ENCODE measurements at places on chromosomes 2 and 18.

GRCh38 chr2:19362094-19362754 lies 3.8 kb upstream of the OSR1 start:
- DNase-seq: peak; percentile 19

- peak; percentile 60 for DNase-seq
Observed at GRCh38 chr18:48917579-48918517, 32.9 kb downstream of the SMAD7 start.

DNA sequence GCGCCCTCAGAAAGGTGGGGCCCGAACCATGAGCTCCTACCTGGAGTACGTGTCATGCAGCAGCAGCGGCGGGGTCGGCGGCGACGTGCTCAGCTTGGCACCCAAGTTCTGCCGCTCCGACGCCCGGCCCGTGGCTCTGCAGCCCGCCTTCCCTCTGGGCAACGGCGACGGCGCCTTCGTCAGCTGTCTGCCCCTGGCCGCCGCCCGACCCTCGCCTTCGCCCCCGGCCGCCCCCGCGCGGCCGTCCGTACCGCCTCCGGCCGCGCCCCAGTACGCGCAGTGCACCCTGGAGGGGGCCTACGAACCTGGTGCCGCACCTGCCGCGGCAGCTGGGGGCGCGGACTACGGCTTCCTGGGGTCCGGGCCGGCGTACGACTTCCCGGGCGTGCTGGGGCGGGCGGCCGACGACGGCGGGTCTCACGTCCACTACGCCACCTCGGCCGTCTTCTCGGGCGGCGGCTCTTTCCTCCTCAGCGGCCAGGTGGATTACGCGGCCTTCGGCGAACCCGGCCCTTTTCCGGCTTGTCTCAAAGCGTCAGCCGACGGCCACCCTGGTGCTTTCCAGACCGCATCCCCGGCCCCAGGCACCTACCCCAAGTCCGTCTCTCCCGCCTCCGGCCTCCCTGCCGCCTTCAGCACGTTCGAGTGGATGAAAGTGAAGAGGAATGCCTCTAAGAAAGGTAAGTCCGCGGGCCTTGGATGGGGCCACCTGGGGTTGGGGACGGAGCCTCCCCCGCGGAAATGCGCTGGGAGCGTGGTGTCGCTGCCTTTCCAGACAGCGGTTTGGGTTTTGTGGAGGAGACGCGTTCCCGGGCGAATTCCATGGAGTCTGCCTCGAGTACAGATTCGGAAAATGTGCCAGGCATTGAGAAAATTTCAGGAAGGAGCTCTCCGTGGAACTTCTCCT lies 559 bp downstream of the HOXD1 start:
- no peak for DNase-seq

DNA sequence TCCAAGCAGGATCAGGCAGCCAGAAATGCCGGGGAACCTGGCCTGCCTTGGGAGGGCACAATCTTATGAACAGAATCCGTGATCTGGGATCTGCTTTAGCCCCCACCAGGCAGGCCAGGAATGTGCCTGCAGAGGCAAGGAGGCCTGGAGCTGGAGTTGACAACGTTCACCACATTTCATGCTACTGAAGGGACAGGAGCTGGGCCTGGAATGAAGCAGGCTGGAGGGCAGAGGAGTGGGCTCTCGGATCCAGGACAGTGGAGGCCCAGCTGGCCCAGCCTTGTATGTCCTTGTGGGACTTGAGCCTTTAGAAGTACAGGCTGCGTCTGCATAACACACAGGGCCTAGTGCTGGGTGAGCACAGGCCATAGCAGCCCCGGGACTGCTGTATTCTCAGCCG lies 91.8 kb downstream of the KLHL29 start:
- DNase-seq: no peak

DNA sequence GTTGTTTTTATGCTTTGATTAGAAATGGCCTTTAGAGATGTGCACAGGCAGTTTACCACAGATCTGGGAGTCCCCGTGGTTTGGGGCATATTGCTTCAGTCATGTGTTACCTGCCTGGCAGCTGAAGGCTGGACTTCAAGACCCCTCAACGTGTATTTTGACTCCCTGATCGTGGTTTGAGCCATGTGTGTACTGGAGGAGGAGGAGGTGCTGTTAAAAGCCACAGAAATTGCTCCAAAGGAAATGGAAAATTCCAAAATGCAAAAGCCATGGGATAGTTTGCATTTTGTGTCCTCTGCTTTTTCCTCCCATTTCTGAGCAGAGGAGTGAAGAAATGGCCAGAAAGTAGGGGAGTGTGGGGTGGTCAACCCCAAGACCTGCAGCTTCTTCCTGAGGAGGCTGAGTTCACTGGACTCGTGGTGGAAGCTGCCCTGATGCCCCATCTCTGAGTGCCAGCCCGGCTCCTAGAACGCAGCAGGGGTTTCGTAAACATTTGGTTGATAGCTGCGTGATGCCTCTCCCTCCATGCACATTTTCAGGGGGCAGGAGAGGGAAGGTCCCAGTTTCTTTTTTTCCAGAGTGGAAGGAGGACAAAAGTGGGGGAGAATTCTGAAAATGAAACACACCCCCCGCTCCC lies 45.7 kb downstream of the ITGB1BP1 start:
- peak; percentile 24 for DNase-seq

- DNase-seq: no peak
Observed at GRCh38 chr2:175363699-175364098, 182.2 kb upstream of the ATP5MC3 start.

- DNase-seq: peak; percentile 71
Observed at GRCh38 chr2:160039166-160039903, 23.1 kb downstream of the PLA2R1 start.

GRCh38 chr18:32577561-32577960 lies 106.9 kb upstream of the GAREM1 start:
- DNase-seq: no peak

- DNase-seq: peak; percentile 97
Observed at GRCh38 chr2:11213090-11213638, 57.9 kb downstream of the SLC66A3 start.

DNA sequence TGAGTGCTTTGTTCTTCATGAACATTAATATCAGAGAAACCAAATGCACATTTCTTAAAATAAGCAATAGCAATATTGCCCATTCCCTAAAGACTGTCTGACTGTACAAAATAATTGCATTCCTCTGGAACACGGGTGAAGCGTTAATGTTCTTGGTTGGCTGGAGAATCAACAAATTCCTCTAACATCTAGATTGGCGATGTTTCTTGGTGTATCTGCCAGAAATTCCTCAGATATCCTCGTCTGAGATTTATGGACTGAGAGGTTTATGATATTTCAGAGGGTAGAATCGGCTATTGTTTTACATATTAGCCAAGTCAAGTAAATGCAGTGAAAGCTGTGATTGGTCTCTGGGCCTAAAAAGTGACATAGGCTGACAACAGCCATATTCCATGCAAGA lies 27.1 kb upstream of the SPTBN1 start:
- peak; percentile 58 for DNase-seq

DNA sequence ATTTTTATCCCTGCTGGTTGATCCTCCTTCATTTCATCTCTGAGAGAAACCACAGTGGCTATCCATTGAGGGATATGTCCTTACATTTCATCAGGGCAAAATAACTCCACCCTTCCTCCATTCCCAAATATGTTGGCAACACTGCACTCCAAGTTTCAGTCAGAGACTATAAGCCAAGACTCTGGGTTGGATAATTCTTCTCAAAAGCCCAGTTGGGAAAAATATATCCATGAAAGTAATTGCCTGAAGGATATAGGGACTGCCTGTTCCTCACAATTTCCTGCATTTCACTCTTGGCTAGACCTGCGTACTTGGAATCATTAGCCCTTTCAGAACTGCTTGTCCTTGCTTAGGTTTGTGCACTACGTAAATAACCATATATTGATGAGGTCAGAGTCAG lies 27.9 kb upstream of the EPB41L3 start:
- DNase-seq: no peak

DNA sequence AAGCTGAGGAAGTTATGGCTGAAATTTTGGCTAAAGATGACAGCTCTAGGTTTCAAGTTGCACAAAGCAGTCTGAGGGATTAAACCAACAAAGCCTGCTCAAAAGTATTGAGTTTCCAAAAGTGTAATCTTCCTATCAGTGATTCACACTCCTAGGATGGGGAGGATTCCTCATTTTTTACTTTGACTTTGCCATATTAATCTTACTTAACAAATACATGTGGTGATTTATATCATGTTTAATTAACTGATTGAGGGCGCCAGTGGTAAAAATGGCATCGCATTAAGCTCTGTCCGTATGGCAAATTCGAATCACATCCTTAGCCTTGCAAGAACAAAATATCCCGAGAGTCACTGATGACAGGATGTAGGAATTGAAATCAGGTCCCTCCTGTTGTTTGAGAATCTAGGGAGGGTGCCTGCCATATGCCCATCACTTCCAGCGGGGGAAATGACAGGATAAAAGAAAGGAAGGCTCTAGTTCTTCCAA lies 78.1 kb upstream of the ETAA1 start:
- DNase-seq: no peak

DNA sequence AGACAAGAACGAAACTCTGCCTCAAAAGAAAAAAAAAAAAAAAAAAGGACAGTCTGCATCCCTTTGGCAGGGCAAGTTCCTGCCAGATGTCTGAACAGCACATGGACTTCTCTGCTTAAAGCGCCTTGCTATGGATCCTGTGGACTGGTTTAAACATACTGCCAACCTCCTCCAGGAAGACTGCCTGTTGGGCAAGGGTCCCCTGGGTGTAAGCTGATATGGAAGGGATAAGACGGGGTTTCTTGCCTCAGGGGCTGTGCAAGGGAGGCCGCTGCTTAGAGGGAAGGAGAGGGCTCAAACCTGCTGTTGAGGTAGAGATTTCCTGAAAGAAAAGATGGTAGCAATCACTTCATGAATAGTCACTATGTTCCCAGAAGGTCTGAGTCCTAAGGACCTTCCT lies 22.2 kb downstream of the SKA1 start:
- DNase-seq: no peak

- DNase-seq: no peak
Observed at GRCh38 chr18:11467611-11468010, 141.8 kb upstream of the SLC35G4 start.

All from amniotic epithelial cell (primary cell).